ENCODE measurements at places on chromosomes 16 and 17. TPM values are rescaled to one million over a fixed set of nuclear protein-coding genes. Genes with fewer than 3 reads are reported as not detected.

ATP2A3 gene
- 4.6 TPM for total RNA-seq

OR1A1 gene
- not detected for total RNA-seq

LSM12 gene
- 13.6 TPM for total RNA-seq

NEUROD2 gene
- total RNA-seq = not detected

DNA sequence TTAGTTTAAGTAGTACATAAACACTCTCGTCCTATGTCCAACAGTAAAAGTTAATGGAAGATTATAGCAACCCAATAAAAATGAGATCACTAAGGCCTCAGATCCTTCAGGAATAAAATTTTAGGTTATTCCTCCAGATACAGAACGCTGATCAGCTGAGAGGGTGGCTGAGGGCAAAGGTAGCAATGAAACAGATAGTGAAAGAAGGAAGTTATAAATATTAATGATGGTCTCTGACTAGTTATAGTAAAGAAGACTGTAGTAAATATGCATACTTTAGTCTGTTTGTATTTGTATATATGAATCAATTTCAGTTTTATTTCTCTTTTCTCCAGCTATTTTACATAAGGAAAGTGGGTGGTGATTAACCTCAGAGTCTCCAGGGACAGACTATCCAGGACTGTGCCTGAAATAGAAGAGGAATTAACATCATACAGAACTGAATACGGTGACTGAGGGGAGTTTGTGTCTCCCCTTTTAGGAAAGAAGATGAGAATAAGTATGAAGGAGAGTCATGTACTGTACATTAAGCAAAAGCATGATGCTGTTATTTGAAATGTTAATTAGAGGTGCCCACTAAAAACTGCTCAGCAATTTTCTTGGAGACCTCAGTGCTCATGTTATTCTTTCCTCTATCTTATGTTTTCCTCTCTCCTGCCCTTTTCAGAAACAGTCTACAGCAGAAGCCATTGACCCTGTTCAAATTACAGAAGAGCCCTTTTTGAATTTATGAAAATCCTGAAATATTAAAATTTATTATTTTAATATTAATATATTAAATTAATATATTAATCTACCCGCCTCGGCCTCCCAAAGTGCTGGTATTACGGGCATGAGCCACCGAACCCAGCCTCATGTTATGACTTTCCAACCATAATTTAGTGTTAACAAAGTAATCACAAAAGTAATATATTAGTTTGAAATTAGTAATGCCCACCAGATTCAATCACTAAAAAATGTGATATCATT, 36.5 kb upstream of the DHRS7B start:
- DNase-seq = no peak

GRCh38 chr16:2963074-2963722, 877 bp upstream of the KREMEN2 start:
- DNase-seq = no peak

GRCh38 chr16:4505356-4506147, 29.4 kb downstream of the HMOX2 start:
- no peak for DNase-seq

GRCh38 chr16:27273330-27273669, 4.7 kb upstream of the NSMCE1 start:
- no peak for DNase-seq

DNA sequence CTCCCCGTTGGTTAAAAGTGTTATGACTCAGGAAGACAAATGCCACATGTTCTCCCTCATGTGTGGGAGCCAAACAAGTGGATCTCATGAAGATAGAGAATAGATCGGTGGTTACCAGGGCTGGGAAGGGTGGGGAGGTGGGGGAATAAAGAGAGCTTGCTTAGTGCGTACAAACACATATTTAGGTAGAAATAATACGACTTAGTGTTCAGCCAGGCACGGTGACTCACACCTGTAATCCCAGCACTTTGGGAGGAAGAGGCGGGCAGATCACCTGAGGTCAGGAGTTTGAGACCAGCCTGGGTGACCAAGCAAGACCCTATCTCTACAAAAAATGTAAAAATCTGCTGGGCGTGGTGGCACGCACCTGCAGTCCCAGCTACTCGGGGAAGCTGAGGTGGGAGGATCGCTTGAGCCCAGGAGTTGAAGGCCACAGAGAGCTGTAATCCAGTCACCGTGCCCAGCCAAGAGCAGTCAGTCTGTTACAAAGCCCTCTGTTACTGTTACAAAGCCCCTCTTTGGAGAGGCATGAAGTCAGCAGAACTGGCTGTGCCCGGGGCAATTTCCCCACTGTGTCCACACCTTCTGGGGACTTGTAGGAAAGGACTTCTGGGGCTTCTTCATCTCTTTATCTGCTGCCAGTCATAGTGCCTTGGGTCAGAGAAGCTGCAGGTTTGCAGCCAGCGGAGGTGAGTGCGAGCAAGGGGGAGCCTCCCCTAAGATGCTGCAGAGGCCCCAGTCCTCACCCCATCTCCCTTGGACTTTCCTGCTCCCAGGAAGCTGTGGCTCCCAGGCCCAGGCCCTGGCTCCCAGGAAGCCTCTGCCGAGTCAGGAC, 4.3 kb upstream of the ALDH3A1 start:
- DNase-seq = no peak

DNA sequence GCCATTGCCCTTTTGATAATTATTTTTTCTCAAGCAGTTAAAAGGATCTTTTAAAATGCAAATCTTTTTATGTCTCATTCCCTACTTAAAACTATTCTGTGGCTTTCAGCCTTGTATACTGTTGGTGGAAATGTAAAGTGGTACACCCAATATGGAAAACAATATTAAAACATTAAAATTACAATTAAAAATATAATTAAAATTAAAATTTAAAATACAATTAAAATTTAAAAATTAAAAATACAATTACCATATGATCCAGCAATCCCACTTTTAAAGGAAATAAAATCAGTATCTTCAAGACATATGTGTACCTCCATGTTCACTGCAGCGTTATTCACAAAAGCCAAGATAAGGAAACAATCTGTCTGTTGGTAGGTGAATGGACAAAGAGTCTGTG, 340.8 kb upstream of the TOM1L1 start:
- DNase-seq = no peak

GRCh38 chr17:66549731-66550207, 247.4 kb downstream of the PRKCA start:
- no peak for DNase-seq

DNA sequence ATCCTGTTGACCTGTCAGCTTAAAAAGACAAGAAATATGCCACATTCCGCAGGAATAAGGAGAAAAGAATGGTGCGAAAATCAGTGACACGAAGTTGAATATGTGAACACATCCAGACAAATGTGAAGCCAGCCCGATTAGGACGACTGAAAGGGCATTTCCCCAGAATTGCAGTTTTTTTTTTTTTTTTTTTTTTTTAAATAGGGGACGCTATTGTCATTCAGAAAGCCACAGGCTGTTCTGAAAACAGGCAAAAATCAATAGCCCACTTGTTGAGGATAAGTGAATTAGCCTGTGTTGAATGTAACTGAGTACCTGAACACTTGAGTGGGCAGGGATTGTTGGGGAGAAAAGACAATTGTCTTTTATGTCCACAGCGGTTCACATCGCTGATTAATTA, 507.1 kb downstream of the WWOX start:
- no peak for DNase-seq

GRCh38 chr17:63816669-63817068, 10.6 kb upstream of the PSMC5 start:
- DNase-seq = no peak

All from liver (tissue), 10 donors.